ENCODE measurements at places on chromosomes 11 and 22.

DNA sequence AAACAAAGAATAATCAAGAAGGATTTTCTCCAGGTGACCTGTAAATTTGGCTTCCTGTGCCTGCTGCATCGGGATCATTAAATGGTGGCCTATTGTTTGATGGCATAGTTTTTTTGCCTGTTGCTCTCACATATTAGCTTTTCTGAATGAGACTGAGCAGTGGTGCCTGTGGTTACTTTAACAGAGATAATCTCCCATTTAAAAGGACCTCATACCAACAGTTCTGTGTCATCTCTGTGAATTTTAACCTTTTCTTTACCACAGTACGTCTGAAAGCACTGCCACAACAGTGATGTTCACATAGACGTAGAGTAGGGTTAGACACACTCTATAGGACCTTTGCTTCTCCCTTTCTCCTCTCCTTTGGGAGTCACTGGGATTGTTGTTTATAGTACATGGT lies 22.9 kb upstream of the RCE1 start:
- no peak for DNase-seq

DNA sequence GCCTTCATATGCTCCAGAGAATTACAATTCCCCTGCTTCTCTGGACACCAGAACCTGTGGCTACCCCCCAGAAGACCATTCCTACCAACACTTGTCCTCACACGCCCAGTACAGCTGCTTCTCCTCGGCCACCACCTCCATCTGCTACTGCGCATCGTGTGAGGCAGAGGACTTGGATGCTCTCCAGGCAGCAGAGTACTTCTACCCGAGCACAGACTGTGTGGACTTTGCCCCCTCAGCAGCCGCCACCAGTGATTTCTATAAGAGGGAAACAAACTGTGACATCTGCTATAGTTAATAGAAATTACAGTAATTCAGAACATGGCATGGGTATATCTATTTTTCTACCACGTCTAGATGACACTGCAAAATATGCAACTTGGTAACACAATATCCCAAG lies 9.8 kb downstream of the POU2AF3 start:
- no peak for DNase-seq

DNA sequence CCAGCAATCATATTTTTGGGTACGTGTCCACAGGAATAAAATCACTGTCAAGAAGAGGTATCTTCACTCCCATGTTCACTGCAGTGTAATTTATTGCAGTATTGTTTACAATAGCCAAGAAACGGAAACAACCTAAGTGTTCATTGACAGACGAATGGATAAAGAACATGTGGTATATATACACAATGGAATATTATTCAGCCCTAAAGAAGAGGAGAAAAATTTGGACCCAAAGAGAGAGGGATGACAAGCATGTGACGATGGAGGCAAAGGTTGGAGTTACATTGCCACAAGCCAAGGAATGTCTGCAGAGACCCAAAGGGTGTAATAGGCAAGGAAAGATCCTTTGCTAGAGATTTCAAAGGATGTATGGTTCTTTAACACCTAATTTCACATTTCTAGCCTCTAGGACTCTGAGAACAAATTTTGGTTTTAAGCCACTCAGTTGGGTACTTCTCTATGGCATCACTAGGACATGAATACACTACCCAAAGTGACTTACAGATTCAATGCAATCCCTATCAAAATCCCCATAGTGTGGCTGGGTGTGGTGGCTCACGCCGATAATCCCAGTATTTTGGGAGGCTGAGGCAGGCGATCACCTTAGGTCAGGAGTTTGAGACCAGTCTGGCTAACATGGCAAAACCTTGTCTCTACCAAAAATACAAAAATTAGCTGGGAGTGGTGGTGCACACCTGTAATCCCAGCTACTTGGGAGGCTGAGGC lies 31.1 kb upstream of the TOP3B start:
- no peak for DNase-seq

- DNase-seq = no peak
These were observed 5.0 kb upstream of the NTM start for GRCh38 chr11:131365329-131365930.

- DNase-seq = no peak
These were observed 216.2 kb downstream of the ARHGAP42 start for GRCh38 chr11:100903284-100903683.

- no peak for DNase-seq
These were observed 153.9 kb upstream of the ZC3H12C start for GRCh38 chr11:109939166-109939810.

DNA sequence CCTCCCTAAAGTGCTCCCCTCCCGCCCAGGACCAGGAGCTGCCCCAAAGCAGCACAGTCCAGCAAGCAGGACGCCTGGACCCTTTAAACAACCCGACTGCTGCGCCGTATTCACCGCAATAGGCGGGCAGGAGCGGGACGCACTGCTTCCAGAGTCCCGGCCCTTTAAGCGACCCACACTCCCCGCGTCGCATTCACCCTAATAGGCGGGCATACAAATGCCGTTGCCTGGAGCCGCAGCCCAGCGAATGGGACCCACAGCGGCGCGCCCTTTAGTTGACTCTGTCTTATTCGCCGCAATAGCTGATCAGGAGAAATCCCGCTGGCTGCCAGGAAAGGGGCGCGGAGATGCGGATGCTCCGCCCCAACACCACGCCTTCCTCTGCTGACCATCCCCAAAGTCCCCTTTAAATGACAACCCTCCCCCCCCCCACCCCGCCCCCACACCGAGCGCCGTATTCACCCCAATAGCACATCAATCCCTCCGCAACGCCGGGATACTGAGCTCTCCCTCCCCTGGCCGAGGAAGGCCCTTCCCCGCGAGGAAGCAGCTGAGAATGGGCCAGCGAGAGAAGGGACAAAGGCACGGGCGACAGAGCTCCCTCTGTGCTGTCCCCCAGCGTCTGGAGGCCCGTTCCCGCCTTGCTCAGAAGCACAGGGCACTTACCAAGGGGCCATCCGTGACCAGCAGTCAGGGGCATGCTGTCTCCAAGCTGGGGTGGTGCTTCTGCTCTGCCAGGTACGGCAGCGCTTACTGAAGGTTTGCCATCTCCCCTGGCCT lies 4.7 kb downstream of the OSBPL5 start:
- no peak for DNase-seq

GRCh38 chr22:28521451-28521850 lies 158.2 kb downstream of the TTC28 start:
- no peak for DNase-seq

DNA sequence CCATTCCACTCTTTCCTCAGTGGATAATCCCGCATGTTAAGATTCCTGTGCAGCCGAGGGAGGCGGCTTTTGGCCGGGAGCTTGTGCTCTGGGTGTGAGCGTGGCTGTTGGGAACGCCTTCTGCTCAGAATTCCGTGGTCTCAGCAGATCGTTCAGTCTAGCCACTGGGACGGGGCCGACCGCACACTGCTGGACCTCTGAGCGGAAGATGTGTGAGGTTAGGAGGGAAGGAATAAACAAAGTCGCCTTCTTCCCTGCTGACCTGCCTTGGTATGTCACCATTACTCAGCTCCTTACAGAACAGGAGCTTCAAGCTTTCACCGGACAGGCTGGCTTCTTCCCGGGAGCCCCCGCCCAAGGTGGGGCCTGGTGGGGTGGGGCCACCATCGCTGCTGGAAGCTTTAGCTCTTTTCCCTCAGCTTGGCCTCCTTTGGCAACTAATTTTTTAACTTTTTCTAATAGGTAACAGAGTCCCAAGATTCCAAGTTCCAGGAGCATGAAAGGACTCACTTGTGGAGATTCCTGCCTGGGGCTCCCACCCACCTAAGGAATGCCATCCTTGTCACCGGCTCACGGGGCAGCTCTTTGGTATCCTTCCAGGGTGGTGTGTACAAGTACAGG lies 22.5 kb upstream of the SEPTIN5 start:
- no peak for DNase-seq

GRCh38 chr11:120712881-120713280 lies 201.3 kb downstream of the GRIK4 start:
- DNase-seq = no peak

DNA sequence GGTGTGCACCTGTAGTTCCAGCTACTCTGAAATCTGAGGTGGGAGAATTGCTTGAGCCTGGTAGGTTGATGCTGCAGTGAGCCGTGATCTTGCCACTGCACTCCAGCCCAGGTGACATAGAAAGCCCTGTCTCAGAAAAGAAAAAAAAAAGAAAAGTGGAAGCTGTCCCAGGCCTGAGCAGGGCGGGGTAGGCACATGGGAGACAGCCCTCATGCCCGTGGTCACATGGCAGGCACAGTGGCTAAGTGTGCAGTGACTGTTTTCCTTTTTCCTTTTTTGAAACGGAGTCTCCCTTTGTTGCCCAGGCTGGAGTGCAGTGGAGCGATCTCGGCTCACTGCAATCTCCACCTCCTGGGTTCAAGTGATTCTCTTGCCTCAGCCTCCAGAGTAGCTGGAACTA lies 7.8 kb downstream of the OTUB1 start:
- no peak for DNase-seq

- no peak for DNase-seq
These were observed 403 bp upstream of the SBF2 start for GRCh38 chr11:10294290-10294953.

GRCh38 chr11:125123947-125124617 lies 12.7 kb upstream of the TMEM218 start:
- DNase-seq = no peak

DNA sequence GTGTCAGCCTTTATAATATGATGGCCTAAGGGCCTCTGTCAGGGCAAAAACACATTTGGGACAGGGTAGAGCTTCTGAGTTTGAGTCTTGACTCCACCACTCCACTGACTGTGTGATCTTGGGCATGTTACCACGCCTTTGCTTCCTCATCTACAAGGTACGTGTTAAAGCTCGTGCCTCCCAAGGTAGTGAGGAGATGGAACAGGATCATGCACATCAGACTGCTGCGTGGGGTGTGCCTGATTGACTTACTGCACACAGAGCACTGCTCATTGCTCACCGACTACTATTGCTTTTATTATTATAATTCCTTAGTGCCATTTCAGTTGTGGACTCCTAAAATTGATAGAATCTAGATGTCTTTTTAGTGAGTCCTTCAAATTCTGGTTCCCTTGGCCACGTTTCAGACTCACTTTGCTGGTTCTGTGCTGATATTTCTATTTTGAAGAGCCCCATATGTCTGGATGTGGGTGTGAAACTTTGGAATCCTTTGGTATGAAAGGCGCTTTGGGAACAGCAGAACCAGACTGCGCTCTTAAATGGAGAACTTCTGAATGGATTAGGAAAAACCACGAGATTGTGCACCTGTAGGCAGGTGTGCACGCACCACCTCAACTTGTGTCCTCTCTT lies 44.1 kb upstream of the RAB1B start:
- no peak for DNase-seq

GRCh38 chr22:39518144-39518786 lies 2.1 kb upstream of the ATF4 start:
- no peak for DNase-seq

DNA sequence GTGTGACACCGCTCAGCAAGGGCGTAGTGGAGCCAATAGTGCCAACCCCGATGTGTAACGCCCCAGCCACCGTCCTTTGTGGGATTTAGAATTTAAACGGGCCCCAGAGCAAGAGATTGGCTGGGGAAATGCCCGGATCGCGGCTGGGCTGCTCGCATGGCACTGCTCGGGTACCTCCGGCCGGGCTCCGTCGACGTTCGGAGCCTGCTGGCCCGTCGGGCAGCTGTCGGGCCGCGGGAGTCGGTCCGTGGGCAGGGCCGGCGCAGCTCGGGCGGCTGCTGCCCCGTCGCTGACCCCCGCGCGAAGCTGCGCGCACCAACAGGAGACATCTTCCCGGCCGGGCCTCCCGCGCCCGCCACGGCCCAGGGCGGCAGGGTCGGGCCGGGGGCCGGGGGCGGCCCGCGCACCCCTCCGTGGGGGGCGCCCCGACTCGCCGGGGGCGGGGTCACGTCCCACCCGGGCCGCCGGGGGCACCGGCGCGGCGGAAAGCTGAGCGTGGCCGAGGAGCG lies 1.3 kb upstream of the KDM2A start:
- no peak for DNase-seq

- DNase-seq = no peak
These were observed 73.0 kb downstream of the RAB30 start for GRCh38 chr11:82998697-82999096.

GRCh38 chr11:87425943-87426342 lies 388.2 kb downstream of the TMEM135 start:
- no peak for DNase-seq

GRCh38 chr11:123302751-123303195 lies 107.7 kb upstream of the CLMP start:
- DNase-seq = no peak

GRCh38 chr11:7605186-7605943 lies 67.9 kb downstream of the CYB5R2 start:
- DNase-seq = no peak

- no peak for DNase-seq
These were observed 7.1 kb upstream of the CD44 start for GRCh38 chr11:35131886-35132285.

GRCh38 chr11:117045956-117046355 lies 52.3 kb downstream of the SIK3 start:
- no peak for DNase-seq

DNA sequence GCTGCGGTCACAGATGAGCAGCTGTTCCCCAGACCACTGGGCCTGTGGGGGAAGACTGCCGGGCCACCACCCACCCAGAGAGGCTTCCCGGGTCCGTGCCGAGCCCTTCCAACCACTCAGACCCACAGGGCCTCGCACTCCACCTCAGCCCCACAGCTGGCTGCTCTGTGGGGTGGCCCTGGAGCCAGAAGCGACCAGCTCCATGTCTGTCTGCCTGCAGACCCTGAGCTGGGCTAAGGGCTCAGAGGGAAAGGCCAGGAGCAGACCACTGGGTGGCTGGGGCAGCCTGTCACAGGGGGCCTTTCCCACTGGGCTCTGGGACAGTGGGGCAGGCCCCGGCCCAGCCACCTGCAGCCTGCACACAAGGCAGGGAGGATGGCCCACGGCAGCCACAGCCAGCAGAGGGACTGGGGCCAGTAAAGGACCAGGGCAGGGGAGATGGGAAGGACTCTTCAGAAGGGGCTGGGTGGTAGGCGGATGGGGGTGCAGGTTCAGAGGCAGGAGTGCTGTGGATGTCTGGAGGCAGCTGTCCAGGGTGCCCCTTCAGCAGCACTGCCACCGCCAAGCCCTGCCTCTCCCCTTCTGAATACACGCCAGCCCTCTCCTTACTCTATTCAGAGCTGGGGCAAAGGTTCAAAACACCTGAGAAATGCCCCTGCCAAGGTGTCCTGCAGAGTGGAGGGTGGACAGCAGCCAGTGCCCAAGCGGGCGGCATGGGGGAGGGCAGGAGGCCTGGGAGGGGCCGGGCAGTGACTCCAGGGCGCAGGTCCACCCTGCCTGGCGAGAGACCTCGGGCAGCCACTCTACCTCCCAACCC lies 32.2 kb downstream of the GNB1L start:
- no peak for DNase-seq

- peak; percentile 13 for DNase-seq
These were observed 11.2 kb downstream of the ROBO4 start for GRCh38 chr11:124886476-124886875.

DNA sequence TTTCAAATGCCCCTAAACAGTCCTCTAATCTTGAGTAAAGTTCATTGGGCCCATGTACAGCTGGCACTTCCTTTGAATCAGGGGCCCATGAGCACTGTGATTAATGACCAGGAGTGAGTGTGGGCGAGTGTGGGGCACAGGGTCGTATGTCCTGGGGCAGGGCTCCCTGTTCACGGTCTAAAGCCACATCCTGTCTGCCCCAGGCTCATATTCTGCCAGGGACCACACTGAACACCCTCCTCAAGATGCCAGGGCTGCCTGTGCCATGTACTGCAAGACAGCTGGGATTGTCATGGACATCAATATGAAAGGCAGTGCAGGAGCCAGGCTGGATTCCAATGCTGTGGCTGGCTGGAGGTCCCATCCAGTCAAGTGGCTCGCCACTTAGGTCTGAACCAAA lies 130.5 kb downstream of the KIRREL3 start:
- DNase-seq = no peak

Measured in D721Med (cell line).